ENCODE measurements at places on chromosomes 2 and 18.

DNA sequence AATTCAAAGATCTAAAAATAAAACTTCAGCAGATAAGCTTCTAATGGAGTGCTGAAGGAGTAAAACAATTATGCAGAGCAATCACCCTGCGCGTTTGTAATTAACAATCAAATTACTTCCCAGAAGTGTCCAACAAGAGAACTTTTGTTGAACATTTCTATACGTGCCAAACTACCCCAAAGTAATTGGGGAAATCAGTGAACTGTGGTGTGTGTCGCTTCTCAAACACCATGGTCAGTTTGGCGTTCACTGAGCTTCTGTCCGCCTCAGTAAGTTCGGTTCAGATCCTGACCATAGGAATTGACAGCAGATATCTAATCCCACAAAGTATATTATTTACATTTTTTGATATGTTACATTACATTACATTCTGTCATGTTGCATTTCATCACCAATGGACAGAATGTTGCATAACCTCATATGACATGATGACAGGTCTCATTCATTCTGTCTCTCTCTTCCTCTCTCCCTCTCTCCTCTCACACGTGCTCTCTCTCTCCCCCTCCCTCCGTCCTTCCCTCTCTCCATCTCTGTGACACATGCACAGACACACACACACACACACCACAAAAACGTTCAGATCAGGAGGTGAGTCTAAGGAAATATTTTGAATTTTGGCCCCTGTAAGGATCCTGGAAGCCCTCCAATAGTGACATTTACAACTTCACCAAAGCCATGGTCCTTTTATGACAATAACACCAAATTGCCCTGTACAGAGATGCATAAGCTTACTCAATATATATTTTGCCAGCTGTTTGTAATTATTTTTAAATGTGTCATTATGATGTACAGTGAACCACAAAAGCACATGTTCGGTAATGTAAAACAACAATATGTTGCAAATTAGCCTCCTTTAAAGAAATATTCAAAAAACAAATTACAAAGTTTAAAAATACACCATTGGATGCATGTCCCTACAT lies 269.2 kb downstream of the FIGN start:
- DNase-seq, result no peak

GRCh38 chr2:173132531-173132930 lies 56.9 kb downstream of the MAP3K20 start:
- DNase-seq, result no peak

- peak; percentile 99 for DNase-seq
These were observed 95.4 kb downstream of the SOCS6 start for GRCh38 chr18:70384181-70384790.

DNA sequence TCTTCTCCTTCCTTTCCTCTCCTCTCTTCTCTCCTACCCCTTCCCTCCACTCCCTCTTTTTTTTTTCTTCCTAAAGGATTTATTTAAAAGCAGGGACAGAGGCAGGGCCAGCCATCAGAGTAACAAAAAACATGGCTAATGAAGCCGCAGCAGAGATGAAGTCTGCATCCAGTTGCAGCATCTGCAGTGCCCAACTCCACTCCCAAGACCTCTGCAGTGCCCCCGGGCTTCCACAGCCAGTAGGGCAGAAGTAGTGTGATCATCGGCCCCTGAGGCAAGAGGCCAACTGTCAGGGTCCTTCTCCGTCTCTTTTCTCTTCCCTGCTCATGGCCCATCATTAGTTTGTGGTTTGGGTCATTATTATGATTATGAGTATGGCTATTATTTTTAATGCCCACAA lies 4.2 kb upstream of the EGR4 start:
- no peak for DNase-seq

DNA sequence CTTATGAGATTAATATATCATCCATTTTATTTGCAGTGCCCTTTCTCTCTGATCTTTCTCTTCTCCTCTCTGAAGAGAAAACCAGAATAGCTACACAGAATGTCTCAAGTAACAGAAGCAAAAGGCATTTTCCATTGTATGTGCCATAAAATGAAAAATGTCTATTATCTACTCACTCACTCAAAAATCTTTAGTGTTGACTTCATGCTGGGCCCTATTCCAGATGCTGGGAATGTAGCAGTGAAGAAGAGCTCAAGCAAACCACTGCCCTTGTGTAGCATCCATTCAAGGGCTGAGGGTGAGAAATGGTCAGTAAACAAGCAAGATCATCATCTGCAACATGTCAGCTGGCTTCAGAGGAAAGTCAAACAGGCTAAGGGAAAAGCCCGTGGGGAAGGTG lies 427.7 kb downstream of the METTL4 start:
- no peak for DNase-seq

- DNase-seq, result no peak
These were observed 196.4 kb downstream of the UXS1 start for GRCh38 chr2:105997711-105998110.

DNA sequence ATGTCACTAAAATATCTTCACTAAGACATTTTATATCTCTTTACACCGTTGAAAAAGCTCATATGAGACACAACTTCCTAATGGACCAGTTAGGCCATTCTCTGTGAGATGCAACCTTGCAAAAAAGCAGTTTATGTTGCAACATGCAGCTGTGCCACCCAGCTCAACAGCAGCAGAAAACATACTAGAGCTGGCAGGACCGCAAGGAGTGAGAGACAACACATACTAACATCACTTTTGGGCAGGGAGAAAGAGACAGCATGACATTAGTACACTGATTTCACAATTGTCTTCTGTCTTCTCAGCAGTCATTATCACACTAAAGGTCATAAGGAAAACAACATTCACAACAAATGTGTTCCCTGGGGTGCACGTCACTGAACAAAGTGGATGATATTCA lies 122.9 kb downstream of the EPB41L3 start:
- DNase-seq, result no peak

- DNase-seq, result no peak
These were observed 655.9 kb downstream of the DCC start for GRCh38 chr18:52995875-52996274.

GRCh38 chr2:74441170-74441689 lies 507 bp downstream of the RTKN start:
- DNase-seq, result no peak

GRCh38 chr2:23753291-23754010 lies 173.5 kb downstream of the ATAD2B start:
- no peak for DNase-seq

- peak; percentile 62 for DNase-seq
These were observed 117.9 kb downstream of the FEZ2 start for GRCh38 chr2:36480028-36480427.

- DNase-seq, result no peak
These were observed 783 bp downstream of the BUB1 start for GRCh38 chr2:110677080-110677479.

DNA sequence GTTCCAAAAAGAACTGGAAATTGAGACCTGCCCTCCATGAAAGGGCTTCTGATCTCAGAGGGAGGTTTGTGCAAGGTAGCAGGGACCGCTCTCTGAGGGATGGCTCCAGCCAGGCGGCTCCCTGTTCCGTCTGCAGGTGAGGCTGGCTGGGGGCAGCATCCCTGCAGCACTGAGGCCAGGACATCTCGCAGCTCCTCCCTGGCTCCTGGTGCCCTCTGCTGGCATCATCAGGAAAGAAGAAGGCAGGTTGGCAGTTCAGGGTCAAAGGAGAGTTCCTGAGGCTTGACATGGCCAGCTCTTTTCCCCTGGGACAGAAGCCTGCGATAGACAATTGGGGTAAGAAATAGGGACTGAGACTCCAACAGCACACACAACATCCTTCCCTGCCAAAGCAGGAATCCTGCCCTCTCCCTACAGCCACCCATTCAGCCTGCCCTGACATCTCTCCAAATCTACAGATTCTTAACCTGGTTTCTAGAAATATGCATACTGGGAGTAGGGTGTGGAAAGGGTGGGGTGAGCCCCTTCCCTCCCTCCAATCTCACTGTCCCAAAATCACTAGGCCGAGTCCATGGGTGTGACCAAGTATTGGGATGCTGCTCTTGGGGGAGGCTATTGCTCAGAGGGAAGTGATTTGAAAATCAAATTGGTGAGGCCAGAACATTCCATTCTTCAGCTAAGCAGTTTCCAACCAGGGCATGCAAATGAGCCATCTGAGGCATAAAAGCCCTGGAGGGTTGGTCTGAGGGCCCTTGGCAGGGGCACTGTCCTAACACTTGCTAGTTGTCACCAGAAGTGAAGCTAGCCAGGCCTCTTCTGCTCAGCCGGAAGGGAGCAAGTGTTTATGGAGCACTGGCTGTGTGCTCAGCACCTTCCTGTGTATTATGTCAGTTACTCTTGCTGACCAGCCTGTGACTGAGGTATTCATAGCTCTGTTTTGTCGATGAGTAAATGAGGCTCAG lies 185.4 kb downstream of the TFCP2L1 start:
- peak; percentile 72 for DNase-seq

DNA sequence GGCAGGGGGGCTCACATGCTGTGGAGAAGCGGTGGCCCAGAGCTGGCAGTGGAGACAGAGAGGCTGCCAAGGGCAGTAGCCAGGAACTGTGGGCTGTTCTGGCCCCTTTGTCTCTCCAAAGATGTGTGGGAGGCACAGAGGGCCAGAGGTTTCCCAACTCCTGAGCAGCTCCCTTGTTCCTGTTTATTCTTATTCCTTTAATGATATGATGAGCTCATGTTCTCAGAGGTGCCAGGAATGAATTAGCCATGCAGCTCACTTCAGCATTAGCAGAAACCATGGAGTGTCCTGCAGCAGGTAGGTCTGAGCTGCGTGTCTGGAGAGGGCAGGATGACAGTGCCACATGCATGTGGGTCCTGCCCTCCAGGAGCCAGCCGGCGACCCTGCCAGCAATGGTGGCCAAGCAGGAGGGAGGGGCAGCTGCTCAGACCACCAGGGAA lies 77.9 kb upstream of the FZD7 start:
- peak; percentile 10 for DNase-seq

GRCh38 chr2:26068602-26069298 lies 34.9 kb downstream of the RAB10 start:
- peak; percentile 81 for DNase-seq

DNA sequence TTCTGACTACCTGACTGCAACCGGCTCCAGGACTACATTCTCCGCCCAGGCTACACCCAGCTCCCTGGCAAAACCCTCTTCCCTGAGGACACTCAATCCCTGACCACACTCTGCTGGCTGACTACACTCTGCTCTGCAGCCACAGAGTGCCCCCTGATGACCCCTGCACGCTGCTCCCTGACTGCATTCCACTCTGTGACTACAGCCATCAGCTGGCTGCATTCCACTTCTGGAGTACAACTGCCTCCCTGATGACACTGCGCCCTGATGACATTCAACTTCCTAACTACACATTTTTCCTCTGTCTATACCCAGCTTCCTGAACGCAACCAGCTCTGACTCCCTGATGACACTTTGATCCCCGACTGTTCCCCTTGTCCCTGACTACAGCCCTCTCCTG lies 71.3 kb upstream of the NRXN1 start:
- peak; percentile 76 for DNase-seq

- no peak for DNase-seq
These were observed 240.7 kb upstream of the FAM98A start for GRCh38 chr2:33839791-33840190.

DNA sequence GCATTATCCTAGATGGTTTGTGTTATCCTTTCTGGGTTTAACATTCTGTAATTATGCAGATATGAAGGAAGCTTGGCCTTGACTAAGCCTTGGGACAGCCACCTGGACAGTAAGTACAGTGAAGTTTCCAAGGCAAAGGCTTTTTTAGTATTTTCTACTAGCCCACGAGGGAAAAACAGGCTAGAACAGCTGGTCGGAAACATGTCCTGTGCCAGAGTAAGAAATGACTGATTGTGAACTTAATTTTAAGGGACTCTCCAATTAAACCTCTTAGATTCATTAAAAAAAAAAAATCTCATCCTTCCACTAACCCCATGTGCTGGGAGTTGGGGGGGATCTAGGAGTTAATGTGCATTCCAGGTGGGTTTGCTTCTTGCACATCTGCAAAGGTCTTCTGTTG lies 720.8 kb downstream of the SLC4A3 start:
- no peak for DNase-seq

GRCh38 chr2:12106440-12107080 lies 360.1 kb downstream of the LPIN1 start:
- DNase-seq, result peak; percentile 94

- DNase-seq, result no peak
These were observed 176.1 kb downstream of the ZNF521 start for GRCh38 chr18:25175558-25176517.

DNA sequence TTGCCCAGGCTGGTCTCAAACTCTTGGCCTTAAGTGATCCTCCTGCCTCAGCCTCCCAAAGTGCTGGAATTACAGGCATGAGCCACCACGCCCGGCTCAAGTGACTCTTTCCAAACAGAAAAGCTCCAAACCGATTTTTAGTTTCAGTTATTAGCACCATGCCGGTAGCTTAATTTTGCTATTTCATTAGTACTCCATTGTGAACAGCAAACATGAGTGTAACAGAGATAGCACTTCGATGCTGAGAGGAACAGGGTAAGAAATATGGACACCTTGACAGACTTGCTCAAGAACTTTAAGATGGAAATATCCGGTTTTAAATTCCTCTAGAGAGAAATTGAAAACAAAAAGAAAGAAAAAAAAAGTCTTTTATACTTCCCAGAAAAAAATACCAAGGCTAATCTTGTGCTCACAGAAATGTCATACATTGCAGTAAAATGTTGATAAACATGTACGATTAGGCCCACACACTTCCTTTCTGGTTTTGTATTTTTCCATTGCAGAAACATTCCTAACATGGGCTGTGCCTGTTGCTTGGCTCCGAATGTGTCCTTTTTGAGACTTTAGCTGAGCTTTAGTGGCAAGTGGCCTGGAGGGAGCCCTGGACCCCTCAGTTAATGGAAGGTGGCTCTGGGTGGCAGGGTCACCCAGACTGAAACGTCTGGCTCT lies 18.3 kb downstream of the FHL2 start:
- DNase-seq, result no peak

- no peak for DNase-seq
These were observed 12.0 kb downstream of the STK17B start for GRCh38 chr2:196159221-196159892.

- DNase-seq, result peak; percentile 75
These were observed 76.6 kb downstream of the FIGN start for GRCh38 chr2:163659224-163659623.

- DNase-seq, result no peak
These were observed 1.1 kb downstream of the SERPINB2 start for GRCh38 chr18:63888470-63889190.

- DNase-seq, result peak; percentile 74
These were observed 128.5 kb downstream of the STK39 start for GRCh38 chr2:168118733-168119514.

- no peak for DNase-seq
These were observed 6.9 kb upstream of the PARD3B start for GRCh38 chr2:204538182-204539018.

DNA sequence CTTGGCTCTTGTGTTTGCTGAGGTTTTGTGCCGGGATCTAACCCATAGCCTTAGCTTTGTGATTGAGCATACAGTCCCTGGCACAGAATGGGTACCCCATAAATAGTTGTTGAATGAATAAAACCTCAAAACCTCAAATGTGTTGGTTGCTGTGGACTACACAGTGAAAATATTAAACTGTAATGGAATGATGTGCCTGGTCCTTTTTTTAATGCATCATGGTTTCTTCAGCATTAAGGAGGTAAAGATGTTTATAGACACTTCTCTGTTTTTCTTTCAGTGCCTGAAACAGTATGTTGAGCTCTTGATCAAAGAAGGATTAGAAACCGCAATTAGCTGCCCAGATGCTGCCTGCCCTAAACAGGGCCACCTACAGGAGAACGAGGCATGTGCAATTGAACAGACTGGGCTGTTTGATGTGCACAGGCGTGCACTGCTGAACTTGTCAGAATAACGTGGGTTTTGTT lies 97.0 kb downstream of the RNF144A start:
- no peak for DNase-seq

GRCh38 chr2:37985333-37985732 lies 60.2 kb downstream of the RMDN2 start:
- peak; percentile 39 for DNase-seq

- no peak for DNase-seq
These were observed 21.6 kb downstream of the GPD2 start for GRCh38 chr2:156457523-156458517.
